Caco-2 (cell line): ENCODE measurements at places on chromosomes 6 and 20. TPM values are rescaled to one million over a fixed set of nuclear protein-coding genes. Genes with fewer than 3 reads are reported as not detected.

Gene HLA-DQA1
- not detected in 2 replicates for total RNA-seq

Gene RAET1L
- total RNA-seq = not detected in 2 replicates

Gene GNRH2
- 0.74 TPM in 1 of 2 replicates, not detected in the other for total RNA-seq

Gene MYT1
- 0.25 and 0.65 TPM in 2 replicates for total RNA-seq

Gene FNDC11
- total RNA-seq = 0.39 TPM in 1 of 2 replicates, not detected in the other

GRCh38 chr6:20814494-20814893, 280.2 kb downstream of the CDKAL1 start:
- H3K36me3 ChIP-seq = no peaks in the 10 kb centered on the region
- H3K27ac ChIP-seq = no peak overlapping the region
- H3K4me3 ChIP-seq = no peak overlapping the region
- no peak for DNase-seq

DNA sequence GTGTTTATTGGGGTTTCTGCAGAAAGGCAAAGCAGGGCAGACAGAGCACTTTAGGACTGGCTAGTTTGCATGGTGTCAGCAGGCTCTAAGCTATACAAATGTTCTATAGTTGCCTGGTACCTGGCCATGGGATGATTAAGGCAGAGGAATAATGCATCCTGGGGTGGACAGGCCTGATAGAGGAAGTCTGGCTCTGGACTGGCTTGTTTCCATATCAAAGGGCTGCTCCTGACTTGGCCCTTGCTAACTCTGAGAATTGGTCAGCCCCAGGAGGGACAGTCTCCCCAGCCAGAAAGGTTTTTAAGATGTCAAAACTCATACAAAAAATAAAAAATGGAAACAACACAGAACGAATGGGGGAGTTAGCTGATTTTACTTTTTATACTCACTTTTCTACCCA, 136.9 kb downstream of the TBC1D7 start:
- H3K4me1 ChIP-seq = 0 out of 2 replicates have a peak, but pooled peaks cover 4% of the 10 kb centered on the region
- H3K27ac ChIP-seq = no peak overlapping the region
- no peaks in the 10 kb centered on the region for H3K27me3 ChIP-seq
- no peaks in the 10 kb centered on the region for H3K36me3 ChIP-seq
- H3K4me3 ChIP-seq = no peak overlapping the region

DNA sequence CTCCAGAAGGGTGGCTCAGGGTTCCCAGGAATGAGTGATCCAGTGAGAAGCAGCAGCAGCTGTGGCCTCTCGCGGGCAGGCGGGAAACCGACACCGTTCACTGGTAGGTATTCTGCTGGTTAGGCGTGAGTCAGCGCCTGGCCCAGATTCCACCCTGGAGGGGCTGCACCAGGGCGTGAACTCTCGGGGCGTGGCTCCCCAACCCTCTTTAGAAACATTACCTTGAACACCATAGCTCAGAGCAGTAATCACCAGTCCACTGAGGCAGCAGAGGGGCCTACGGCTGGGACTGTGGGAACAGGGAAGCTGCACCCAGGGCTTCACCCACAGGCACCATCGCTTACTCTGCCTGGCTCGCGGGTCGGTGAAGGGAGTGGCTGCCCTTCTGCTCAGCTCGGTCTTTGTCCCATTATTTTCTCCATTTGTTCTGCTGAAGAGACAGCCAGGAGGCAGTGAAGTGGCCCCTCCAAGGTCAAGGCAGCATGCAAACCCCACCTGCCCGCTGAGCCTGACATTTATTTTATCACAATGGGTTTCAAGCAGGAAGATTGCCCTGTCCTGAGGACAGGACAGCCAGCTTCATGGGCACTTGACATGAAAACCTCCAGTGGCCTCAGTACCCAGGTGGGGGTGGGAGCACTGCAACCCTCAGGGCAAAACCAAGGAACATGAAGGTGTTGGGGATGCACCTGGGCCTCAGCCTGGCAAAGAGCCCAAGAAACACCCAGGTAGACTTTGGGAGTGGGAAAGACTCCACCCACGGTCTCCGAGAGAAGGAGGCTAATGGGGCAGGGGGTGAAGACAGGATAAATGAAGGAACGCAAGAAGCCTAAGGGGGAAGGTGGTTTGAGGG, 51.0 kb upstream of the CD93 start:
- DNase-seq = no peak
- no peak overlapping the region for H3K4me3 ChIP-seq
- peak overlapping the region; percentile 22 for H3K27ac ChIP-seq
- no peaks in the 10 kb centered on the region for H3K4me1 ChIP-seq
- no peaks in the 10 kb centered on the region for H3K27me3 ChIP-seq
- H3K36me3 ChIP-seq = no peaks in the 10 kb centered on the region

DNA sequence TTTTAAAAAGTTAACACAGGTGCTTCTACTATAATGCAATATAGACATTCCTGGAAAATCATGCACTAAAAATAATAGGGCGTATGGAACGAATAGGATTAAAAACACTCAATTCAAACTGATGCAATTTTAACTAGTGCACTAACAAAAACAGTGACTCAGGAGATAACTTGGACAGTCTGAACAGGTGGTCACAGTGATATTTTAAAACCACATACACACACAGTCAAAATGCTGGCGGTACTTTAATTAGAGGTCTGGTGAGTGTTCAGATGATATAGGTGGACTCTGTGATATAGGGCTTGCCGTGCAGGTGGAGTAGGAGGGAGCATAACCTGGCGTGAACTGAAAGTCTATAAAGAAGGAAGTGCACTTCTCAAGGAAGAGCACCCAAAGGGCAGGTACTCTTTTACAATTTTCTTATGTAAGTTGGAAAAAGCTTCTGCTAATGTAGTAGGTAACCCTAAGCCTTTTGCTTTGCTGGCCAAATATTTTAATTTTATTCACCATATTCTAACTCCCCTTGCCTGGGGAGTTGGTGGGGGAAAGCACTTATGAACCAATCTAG, 41.9 kb upstream of the PLN start:
- no peaks in the 10 kb centered on the region for H3K4me1 ChIP-seq
- H3K27ac ChIP-seq = no peak overlapping the region

- no peaks in the 10 kb centered on the region; the same call in 1 of the 2 replicates for H3K27me3 ChIP-seq
- DNase-seq = no peak
- H3K4me1 ChIP-seq = no peaks in the 10 kb centered on the region
- no peak overlapping the region for H3K4me3 ChIP-seq
- H3K36me3 ChIP-seq = no peaks in the 10 kb centered on the region
Measured at GRCh38 chr20:57818418-57819181, 108.8 kb upstream of the PMEPA1 start.

DNA sequence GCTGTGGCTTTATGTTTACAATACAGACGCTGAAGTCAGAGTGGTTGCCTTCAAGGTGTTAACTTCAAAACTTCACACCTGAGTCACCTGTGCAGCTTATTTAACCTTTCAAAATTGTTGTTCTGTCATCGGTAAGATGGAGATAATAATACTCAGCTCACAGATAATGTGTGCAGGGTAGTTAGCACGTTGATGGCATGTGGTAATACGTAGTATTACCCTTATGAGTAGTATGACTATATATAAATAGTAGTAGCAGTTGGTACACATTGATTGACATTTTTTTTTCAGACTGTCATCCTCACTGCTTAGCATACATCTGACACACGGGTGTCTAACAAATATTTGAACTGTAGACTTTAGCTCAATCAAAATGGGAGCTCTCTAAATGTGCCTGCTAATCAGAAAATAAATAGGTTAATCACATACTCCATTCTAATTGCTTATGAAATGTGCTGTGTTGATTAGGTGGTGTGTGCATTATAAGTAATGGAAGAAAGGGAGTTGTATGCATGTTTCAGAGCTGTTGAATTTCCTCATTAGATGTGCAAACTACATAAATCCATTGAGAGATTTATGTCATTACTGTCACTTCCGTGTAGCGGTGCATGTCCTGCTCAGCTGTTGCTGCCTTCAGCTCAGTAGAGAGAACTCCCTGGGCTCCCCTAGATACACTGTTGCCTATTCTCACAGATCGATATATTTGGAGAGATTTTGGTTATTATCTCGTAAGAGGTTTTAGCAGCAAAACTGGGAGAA, 11.2 kb upstream of the MROH8 start:
- H3K4me1 ChIP-seq = no peaks in the 10 kb centered on the region
- no peak overlapping the region for H3K27ac ChIP-seq
- DNase-seq = no peak
- no peak overlapping the region for H3K4me3 ChIP-seq
- H3K36me3 ChIP-seq = peaks cover 10% of the 10 kb centered on the region

DNA sequence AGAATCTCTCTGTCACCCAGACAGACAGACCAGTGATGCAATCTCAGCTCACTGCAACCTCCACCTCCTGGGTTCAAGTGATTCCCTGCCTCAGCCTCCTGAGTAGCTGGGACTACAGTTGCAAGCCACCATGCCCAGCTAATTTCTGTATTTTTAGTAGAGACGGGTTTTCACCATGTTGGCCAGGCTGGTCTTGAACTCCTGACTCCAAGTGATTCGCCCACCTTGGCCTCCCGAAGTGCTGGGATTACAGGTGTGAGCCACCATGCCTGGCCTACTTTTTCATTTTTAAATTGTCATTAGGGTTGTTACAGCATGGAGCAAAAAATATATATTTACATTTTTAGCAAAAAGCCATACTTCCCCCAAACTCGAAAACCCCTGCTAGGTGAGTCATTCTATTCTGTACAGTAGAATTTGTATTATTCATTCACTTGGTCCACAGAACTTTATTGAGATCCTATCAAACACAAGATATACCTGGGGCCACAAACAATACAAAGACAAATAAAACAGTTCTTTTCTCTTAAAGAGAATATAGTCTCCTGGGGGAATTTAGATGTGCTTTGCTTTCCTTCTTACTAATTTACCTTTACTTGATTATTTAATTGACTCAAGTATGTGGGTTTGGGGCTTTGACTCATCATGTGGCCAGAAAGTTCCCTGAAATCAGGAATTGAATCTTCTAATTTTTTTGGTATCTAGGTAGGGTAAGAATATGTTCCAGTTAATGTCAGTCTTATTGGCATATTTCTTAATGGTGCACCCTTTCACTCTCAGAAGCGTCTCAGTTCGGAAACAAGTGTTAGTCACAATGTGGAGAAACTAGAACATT, 16.6 kb upstream of the CCND3 start:
- H3K36me3 ChIP-seq = no peaks in the 10 kb centered on the region
- H3K4me3 ChIP-seq = no peak overlapping the region
- no peaks in the 10 kb centered on the region for H3K27me3 ChIP-seq
- no peak overlapping the region for H3K27ac ChIP-seq

- no peak overlapping the region for H3K4me3 ChIP-seq
- no peaks in the 10 kb centered on the region for H3K27me3 ChIP-seq
- no peaks in the 10 kb centered on the region for H3K36me3 ChIP-seq
- DNase-seq = peak; percentile 59
- no peaks in the 10 kb centered on the region for H3K4me1 ChIP-seq
Measured at GRCh38 chr6:153023977-153024708, 21.6 kb upstream of the MTRF1L start.

- no peak overlapping the region for H3K4me3 ChIP-seq
- no peaks in the 10 kb centered on the region for H3K4me1 ChIP-seq
- DNase-seq = no peak
- H3K27me3 ChIP-seq = no peaks in the 10 kb centered on the region
- H3K36me3 ChIP-seq = no peaks in the 10 kb centered on the region
Measured at GRCh38 chr6:124881898-124882578, 80.2 kb upstream of the RNF217 start.

DNA sequence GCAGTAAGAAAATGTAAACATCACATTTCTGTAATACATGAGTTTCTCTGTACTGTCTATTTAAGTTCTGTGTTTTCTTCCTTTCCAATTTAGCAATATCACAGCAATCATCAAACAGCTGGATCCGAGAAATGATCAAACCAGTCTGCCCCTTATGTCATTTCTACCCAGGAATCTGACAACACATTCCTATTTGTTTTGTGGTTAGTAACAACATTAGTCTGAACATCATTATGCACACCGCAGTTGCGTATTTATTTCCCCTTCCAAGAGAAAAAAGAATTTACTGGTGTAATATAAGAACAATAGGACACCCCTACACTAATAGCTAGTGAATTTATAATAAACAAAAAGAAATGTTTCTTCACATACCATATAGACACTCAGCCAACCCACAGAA, 179.5 kb downstream of the BTBD9 start:
- H3K27me3 ChIP-seq = no peaks in the 10 kb centered on the region
- DNase-seq = no peak
- no peak overlapping the region for H3K27ac ChIP-seq
- H3K36me3 ChIP-seq = no peaks in the 10 kb centered on the region

- H3K4me1 ChIP-seq = no peaks in the 10 kb centered on the region
- no peak overlapping the region for H3K4me3 ChIP-seq
- no peaks in the 10 kb centered on the region for H3K36me3 ChIP-seq
- DNase-seq = no peak
- no peaks in the 10 kb centered on the region; the same call in 1 of the 2 replicates for H3K27me3 ChIP-seq
- no peak overlapping the region for H3K27ac ChIP-seq
Measured at GRCh38 chr20:60172346-60172984, 214.2 kb downstream of the CDH26 start.

- no peak overlapping the region for H3K4me3 ChIP-seq
- no peaks in the 10 kb centered on the region for H3K27me3 ChIP-seq
- H3K27ac ChIP-seq = no peak overlapping the region
- DNase-seq = no peak
Measured at GRCh38 chr6:110233770-110234374, 53.6 kb downstream of the CDC40 start.

DNA sequence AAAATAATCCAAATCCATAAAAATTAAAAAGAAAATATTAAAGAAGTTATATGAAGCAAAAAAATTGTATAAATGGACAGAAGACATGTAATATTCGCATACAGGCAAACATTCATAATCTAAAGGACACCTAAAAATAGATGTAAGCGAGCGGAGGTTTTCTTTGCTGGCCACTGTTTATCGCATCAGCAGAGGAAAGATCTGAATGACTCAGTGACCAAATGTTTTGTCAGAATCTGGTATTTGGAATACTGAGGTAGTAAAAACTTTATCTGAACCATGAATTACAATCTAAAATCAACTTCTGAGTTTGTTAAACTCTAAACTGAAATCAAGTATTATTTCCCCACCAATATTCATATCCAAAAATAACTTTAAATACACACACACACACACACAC, 7.8 kb downstream of the TSPYL4 start:
- no peak overlapping the region for H3K27ac ChIP-seq
- no peak for DNase-seq
- no peaks in the 10 kb centered on the region; the same call in 1 of the 2 replicates for H3K36me3 ChIP-seq
- H3K4me3 ChIP-seq = no peak overlapping the region

DNA sequence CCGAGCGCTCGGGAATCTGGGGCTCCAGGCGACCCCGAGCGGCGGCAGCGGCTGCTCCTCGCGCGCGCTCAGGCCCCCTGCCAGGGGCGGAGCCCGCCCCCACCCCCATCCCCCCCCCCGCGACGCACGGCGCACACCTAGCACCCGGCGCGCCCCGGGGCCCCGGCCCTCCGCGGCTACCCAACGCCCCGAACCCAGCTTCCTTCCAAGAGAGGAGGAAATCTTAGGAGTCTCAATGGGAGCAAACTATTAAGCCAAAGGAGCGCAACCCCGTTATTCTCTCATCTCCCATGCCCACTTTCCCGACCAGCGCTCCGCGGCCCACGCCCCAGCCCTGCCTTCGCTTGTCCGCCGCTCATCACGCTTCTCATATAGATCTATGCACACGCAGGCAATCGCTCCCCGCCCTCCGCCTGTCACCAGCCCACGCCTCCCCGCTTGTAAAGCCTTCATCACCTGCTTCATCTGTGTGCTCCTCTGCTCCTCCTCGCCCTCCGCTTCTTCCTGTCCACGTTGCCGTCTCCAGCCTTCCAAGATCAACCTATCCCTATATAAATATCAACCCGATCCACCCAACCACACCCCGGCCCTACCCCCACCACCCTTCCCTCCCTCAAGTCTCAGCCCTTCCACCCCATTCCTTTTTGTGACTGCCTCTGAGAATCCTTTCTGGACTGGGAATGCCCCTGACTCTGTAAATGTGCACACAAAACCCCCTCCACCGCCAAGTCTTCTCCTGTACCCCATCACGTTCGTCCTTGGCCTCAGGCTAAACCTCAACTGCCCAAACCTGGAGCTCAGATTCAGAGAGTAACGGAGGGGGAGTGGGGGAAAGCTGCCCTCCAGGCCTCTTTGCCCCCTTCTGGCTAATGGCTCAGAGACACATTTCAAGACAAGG, at the start of gene DLK2:
TSS of gene DLK2 (minus strand) at position 18 of the 898 bp plus-strand sequence. CDS start 723 bp downstream, outside the sequence.
- H3K4me1 ChIP-seq = peaks cover 7% of the 10 kb centered on the region; the same call in 1 of the 2 replicates
- peak within 1 kb of the TSS; percentile 62 for H3K4me3 ChIP-seq
- H3K36me3 ChIP-seq = no peaks in the 10 kb centered on the region
- peak; percentile 34 for DNase-seq
